Cardiac muscle cell (in vitro differentiated cells and primary cell): ENCODE measurements at places on chromosomes 6 and 20. TPM values are rescaled to one million over a fixed set of nuclear protein-coding genes. Genes with fewer than 3 reads are reported as not detected.

Gene GABRR1
- total RNA-seq: not detected in 2 replicates

- H3K36me3 ChIP-seq: peaks cover 10% of the 10 kb centered on the region
- no peaks in the 10 kb centered on the region for H3K27me3 ChIP-seq
- H3K4me3 ChIP-seq: no peak overlapping the region
- DNase-seq: no peak
- H3K4me1 ChIP-seq: peaks cover 50% of the 10 kb centered on the region
Measured at GRCh38 chr20:35014537-35014936, 58.9 kb downstream of the MYH7B start.

Gene CALHM4
- not detected in 2 replicates for total RNA-seq

Gene TCP11
- 0.27 TPM in 1 of 2 replicates, not detected in the other for total RNA-seq

- peaks cover 19% of the 10 kb centered on the region for H3K36me3 ChIP-seq
- H3K4me3 ChIP-seq: no peak overlapping the region
- no peaks in the 10 kb centered on the region for H3K4me1 ChIP-seq
- peak overlapping the region; percentile 59 for H3K27ac ChIP-seq
Measured at GRCh38 chr20:31560094-31560745, 44.9 kb upstream of the ID1 start.

GRCh38 chr20:19129976-19130612 lies 82.3 kb upstream of the SLC24A3 start:
- no peaks in the 10 kb centered on the region for H3K27me3 ChIP-seq
- H3K4me3 ChIP-seq: no peak overlapping the region
- DNase-seq: no peak
- no peak overlapping the region for H3K27ac ChIP-seq

GRCh38 chr20:14633507-14633906 lies 296.1 kb upstream of the FLRT3 start:
- H3K27me3 ChIP-seq: no peaks in the 10 kb centered on the region
- no peak overlapping the region for H3K27ac ChIP-seq
- no peak overlapping the region for H3K4me3 ChIP-seq

GRCh38 chr6:167915139-167915538 lies 82.3 kb upstream of the KIF25 start:
- no peaks in the 10 kb centered on the region for H3K4me1 ChIP-seq
- H3K36me3 ChIP-seq: peaks cover 84% of the 10 kb centered on the region
- no peak overlapping the region for H3K4me3 ChIP-seq
- DNase-seq: no peak
- no peaks in the 10 kb centered on the region for H3K27me3 ChIP-seq

GRCh38 chr6:57224769-57225515 lies 2.8 kb upstream of the RAB23 start:
- no peaks in the 10 kb centered on the region for H3K27me3 ChIP-seq
- DNase-seq: no peak
- H3K36me3 ChIP-seq: no peaks in the 10 kb centered on the region
- H3K4me3 ChIP-seq: no peak overlapping the region
- no peak overlapping the region for H3K27ac ChIP-seq

Gene MICB
- 2.2 and 3.6 TPM in 2 replicates for total RNA-seq

- H3K27ac ChIP-seq: no peak overlapping the region
- DNase-seq: no peak
- no peaks in the 10 kb centered on the region for H3K27me3 ChIP-seq
- peaks cover 30% of the 10 kb centered on the region for H3K4me1 ChIP-seq
- H3K4me3 ChIP-seq: no peak overlapping the region
Measured at GRCh38 chr20:35196313-35196712, 24.4 kb downstream of the PROCR start.

Gene VGLL2
- not detected in 2 replicates for total RNA-seq

- peaks cover 10% of the 10 kb centered on the region for H3K4me1 ChIP-seq
- H3K4me3 ChIP-seq: no peak overlapping the region
- DNase-seq: no peak
- no peaks in the 10 kb centered on the region for H3K36me3 ChIP-seq
Measured at GRCh38 chr6:72081871-72082270, 195.5 kb downstream of the RIMS1 start.

- H3K27me3 ChIP-seq: no peaks in the 10 kb centered on the region
- H3K27ac ChIP-seq: no peak overlapping the region
- no peaks in the 10 kb centered on the region for H3K36me3 ChIP-seq
- no peak for DNase-seq
Measured at GRCh38 chr20:57663241-57663640, 43.0 kb upstream of the ZBP1 start.

- no peaks in the 10 kb centered on the region for H3K36me3 ChIP-seq
- H3K4me3 ChIP-seq: no peak overlapping the region
- H3K27ac ChIP-seq: no peak overlapping the region
- no peaks in the 10 kb centered on the region for H3K27me3 ChIP-seq
- H3K4me1 ChIP-seq: peaks cover 3% of the 10 kb centered on the region
Measured at GRCh38 chr6:154614101-154614500, 103.6 kb upstream of the CNKSR3 start.

GRCh38 chr6:33139596-33140206 lies 52.6 kb downstream of the COL11A2 start:
- H3K27ac ChIP-seq: no peak overlapping the region
- H3K27me3 ChIP-seq: no peaks in the 10 kb centered on the region
- H3K4me3 ChIP-seq: no peak overlapping the region
- no peaks in the 10 kb centered on the region for H3K4me1 ChIP-seq

GRCh38 chr6:37821446-37821845 lies 1.9 kb downstream of the ZFAND3 start:
- no peak overlapping the region for H3K27ac ChIP-seq
- DNase-seq: no peak
- peaks cover 24% of the 10 kb centered on the region for H3K4me1 ChIP-seq
- no peaks in the 10 kb centered on the region for H3K36me3 ChIP-seq
- H3K4me3 ChIP-seq: no peak overlapping the region

Gene PPP1R14C
- 104 and 106 TPM in 2 replicates for total RNA-seq

Gene FUT9
- total RNA-seq: not detected in 2 replicates

- H3K4me1 ChIP-seq: no peaks in the 10 kb centered on the region
- no peak overlapping the region for H3K4me3 ChIP-seq
- no peak overlapping the region for H3K27ac ChIP-seq
- no peaks in the 10 kb centered on the region for H3K36me3 ChIP-seq
- no peaks in the 10 kb centered on the region for H3K27me3 ChIP-seq
Measured at GRCh38 chr20:21134883-21135493, 9.1 kb downstream of the KIZ start.

Gene CDKAL1
- 13.7 TPM in 2 replicates for total RNA-seq

DNA sequence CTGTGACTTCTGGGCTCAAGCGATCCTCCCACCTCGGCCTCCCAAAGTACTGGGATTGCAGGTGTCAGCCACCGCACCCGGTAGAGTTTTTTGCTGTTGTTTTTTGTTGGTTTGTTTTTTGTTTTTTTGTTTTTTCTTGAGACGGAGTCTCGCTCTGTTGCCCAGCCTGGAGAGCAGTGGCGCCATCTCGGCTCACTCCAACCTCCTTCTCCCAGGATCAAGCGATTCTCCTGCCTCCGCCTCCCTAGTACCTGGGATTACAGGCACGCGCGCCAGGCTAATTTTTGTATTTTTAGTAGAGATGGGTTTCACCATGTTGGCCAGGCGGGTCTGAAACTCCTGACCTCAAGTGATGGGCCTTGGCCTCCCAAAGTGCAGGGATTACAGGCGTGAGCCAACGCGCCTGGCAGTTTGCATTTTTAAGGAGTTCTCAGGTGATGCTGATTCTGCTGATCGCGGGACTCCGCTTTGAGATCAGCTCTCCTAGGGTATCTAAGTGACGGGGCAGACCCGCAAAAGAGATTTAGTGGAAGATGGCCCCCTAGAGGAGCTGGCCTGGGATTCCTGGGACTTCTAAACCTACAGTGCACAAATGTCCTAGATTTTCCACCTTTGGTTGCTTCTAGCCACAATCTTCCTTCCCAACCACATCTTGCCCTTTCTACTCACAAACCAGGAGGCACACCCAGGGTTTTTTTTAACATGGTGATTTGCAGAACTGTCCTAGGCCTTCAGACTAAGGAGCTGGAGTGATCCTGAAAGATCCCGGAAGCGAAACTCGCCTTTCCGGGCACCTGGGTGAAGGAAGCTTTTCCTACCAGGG lies 45.2 kb downstream of the DPPA5 start:
- DNase-seq: peak; percentile 20
- H3K27ac ChIP-seq: no peak overlapping the region
- no peaks in the 10 kb centered on the region for H3K4me1 ChIP-seq
- peak overlapping the region; percentile 51 for H3K4me3 ChIP-seq

GRCh38 chr20:14512839-14513238 lies 175.4 kb upstream of the FLRT3 start:
- no peak overlapping the region for H3K4me3 ChIP-seq
- no peaks in the 10 kb centered on the region for H3K27me3 ChIP-seq
- no peak overlapping the region for H3K27ac ChIP-seq
- no peak for DNase-seq
- no peaks in the 10 kb centered on the region for H3K4me1 ChIP-seq

DNA sequence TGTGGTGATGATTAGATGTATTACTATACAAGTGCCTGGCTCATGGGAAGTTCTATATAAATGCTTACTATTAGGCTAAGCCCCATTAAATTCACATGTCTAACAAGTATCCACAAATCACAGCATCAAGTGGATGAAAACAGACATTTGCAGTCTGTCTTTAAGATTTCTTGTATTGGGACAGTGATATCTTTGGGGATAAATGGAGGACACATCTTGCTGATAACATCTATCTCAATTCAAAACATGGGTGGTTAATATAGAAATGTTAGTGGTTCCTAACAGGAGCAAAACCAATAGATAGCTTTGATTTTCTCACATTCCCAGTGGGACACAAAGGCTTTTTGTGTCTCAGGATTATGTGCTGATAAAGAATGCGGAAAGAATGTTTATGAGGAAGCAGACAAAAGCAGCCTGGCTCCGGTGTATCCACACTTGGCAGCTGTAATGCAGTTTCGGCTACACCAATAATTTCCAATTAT lies 29.3 kb downstream of the PTPRK start:
- no peak overlapping the region for H3K4me3 ChIP-seq
- H3K27me3 ChIP-seq: no peaks in the 10 kb centered on the region
- H3K4me1 ChIP-seq: peaks cover 8% of the 10 kb centered on the region
- peaks cover 3% of the 10 kb centered on the region for H3K36me3 ChIP-seq
- DNase-seq: no peak

DNA sequence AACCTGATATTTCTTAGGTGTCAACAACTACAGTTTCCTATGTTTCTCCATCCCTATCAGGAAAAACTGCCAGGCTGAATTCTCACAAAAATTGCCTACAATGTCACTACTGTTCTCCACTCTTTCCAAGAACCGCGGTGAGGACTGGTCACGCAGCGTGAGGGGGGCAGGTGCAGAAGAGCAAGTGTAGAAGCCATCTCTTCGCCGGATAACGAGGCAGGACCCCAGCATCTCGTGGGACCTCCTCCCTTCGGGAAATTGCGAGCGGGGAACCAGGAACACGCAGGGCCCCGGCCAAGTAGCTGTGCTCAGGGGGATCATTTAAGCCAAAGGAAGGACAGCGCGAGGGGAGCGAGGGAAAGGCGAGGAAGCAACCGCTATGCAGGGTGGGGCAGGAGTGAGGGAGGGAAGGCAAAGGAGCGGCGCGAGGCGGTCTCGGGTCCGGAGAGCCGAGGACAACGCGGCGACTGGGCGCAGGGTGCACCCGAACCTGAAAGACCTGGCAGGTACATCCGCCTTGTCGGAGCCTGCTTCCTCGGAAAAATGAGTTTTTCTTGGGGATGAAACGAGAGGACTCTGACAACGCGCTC lies 559 bp downstream of the APMAP start:
- H3K4me3 ChIP-seq: peak overlapping the region; percentile 57
- peak overlapping the region; percentile 48 for H3K27ac ChIP-seq
- peaks cover 6% of the 10 kb centered on the region for H3K27me3 ChIP-seq
- peak; percentile 35 for DNase-seq
- H3K4me1 ChIP-seq: peaks cover 8% of the 10 kb centered on the region
- H3K36me3 ChIP-seq: no peaks in the 10 kb centered on the region

GRCh38 chr6:138032571-138032970 lies 74.6 kb downstream of the PERP start:
- no peak overlapping the region for H3K4me3 ChIP-seq
- DNase-seq: no peak

- H3K27ac ChIP-seq: no peak overlapping the region
- DNase-seq: no peak
- H3K4me3 ChIP-seq: no peak overlapping the region
- no peaks in the 10 kb centered on the region for H3K36me3 ChIP-seq
- no peaks in the 10 kb centered on the region for H3K4me1 ChIP-seq
- no peaks in the 10 kb centered on the region for H3K27me3 ChIP-seq
Measured at GRCh38 chr6:137237413-137238170, 18.4 kb upstream of the IFNGR1 start.

Gene C6orf15
- not detected in 2 replicates for total RNA-seq

Gene RGS17
- total RNA-seq: 0.15 and 0.74 TPM in 2 replicates

- no peak overlapping the region for H3K27ac ChIP-seq
- H3K27me3 ChIP-seq: no peaks in the 10 kb centered on the region
- no peak for DNase-seq
Measured at GRCh38 chr6:136514591-136514990, 35.6 kb downstream of the MAP7 start.

GRCh38 chr6:48183178-48183577 lies 72.2 kb upstream of the PTCHD4 start:
- no peaks in the 10 kb centered on the region for H3K27me3 ChIP-seq
- H3K27ac ChIP-seq: no peak overlapping the region
- H3K4me3 ChIP-seq: no peak overlapping the region
- no peak for DNase-seq
- H3K4me1 ChIP-seq: no peaks in the 10 kb centered on the region

DNA sequence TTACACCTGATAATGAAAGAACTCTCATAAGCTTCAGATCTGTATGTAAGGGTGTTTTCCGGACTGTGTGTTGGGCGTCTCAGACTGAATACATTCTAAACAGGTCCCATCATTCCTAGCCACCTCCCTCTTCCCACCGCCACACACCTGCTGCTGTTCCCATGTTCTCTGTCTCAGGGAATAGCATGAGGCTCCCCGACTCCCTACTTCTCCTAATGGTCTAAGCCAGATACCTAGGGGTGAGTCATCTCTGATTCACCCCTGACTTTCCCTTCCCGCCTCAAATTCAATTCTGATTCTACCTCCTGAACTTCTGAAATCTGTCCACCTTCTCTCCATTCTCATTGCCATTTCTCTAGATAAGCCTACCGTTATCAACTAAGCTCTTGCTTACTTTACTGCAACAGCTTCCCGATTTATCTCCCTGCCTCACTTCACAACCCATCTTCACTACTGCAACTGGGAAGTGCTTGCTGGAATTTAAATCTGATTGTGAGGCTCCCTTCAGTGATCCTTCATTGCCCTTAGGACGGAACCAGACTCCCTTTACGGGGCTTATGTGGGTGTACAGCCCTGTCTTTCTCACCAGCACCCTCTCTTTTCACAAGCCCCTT lies 1.6 kb downstream of the TMEM14A start:
- H3K27me3 ChIP-seq: no peaks in the 10 kb centered on the region
- DNase-seq: no peak
- no peak overlapping the region for H3K4me3 ChIP-seq
- H3K4me1 ChIP-seq: no peaks in the 10 kb centered on the region

Gene CD109
- total RNA-seq: 1.7 and 2.1 TPM in 2 replicates

GRCh38 chr6:25697537-25698340 lies 45.7 kb downstream of the SCGN start:
- peak; percentile 30 for DNase-seq
- H3K4me3 ChIP-seq: no peak overlapping the region
- H3K36me3 ChIP-seq: no peaks in the 10 kb centered on the region
- H3K4me1 ChIP-seq: no peaks in the 10 kb centered on the region
- H3K27me3 ChIP-seq: no peaks in the 10 kb centered on the region
- H3K27ac ChIP-seq: no peak overlapping the region

Gene HS3ST5
- 2.2 and 2.4 TPM in 2 replicates for total RNA-seq
